ENCODE measurements at places on chromosomes 13 and 19.

DNA sequence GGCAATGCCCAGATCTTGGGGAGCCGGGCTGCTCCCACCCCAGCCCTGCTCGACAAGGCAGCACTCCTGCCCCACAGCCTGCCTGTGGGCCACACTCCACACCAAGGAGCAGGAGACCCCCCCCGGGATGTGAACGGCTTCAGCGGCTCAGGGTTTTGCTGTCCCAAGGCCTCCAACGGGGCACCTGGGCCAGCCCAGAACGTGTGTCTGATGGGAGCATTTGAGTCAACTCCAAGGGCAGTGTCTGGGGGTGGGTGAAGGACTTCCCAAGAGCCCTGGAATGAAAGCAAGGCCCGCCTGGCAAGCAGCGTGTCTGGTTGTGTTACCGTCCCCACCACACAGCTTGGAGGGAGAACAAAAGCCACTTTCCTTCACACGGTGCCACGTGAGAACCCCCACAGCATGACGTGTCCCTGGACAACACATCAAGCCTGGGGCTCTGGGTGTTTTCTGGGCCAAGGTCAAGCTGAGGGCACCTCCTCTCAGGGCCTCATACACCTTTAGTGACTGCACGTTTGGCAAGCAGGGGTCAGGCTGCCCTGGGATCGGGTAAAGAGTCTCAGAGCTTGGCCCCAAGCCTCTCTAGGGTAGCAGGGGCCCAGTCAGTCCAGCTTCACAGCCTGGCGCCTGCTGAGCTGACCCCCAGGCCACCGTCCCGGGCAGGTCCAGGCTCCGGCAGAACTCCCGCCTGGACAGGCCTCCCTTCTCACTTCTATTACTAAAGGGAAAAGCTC lies 6.0 kb downstream of the C13orf46 start:
- no peak for DNase-seq

- no peak for DNase-seq
These were observed 3.0 kb downstream of the GADD45GIP1 start for GRCh38 chr19:12953799-12954611.

DNA sequence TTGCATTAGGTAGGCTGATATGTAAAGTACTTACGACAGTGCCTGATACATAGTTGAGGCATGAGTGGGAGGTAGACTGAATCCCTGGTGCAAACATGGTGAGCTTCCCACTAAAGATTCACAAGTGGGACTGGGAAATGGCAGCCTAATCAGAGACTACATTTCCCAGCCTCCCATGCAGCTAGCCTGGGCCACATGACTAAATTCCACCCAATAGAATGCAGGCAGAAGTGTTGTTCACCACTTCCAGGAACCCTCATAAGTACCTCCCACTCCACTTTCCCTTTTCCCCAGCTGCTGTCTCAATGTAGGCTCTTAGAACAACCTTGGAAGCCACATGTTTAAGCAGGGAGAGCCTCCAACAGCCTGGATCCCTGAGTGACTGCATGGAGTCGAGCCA lies 104.9 kb downstream of the CACNA1A start:
- peak; percentile 23 for DNase-seq

DNA sequence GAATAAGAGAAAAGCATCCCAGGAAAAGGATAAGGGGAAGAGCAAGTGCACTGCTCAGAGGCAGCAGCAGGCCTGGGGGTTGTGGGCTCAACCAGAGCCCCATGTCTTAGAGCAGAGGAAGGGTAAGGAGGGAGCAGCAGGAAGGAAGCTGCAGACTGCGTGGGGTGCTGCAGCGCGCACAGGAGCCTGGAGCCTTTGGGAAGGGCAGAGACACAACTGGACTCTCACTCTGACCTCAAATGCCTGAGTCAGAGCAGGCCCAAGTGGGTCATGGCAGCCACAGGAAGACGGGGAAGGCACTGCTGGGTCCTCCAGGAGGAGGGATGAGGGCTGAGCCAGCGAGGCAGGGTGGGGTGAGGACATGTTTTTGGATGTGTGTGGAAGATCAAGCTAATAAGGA lies 31.6 kb downstream of the SIGLEC7 start:
- no peak for DNase-seq

DNA sequence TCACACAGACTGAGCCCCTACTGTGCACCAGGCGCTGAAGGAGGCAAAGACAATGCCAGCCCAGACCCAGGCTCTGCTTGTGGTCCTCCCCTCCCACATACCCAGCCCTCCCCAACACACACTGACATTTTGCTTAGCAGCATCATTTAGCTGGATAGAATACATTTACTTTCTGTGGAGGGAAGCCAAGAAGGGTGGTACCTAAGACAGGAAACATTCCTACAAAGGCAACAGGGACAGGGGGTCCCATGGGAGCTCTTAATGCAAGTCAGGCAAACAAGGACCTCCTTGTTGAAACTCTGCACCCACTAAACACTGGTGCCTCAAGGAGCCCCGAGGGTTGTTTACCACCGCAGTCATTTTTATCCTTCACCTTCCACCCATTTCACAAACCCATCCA lies 77.0 kb upstream of the ZNF507 start:
- no peak for DNase-seq

DNA sequence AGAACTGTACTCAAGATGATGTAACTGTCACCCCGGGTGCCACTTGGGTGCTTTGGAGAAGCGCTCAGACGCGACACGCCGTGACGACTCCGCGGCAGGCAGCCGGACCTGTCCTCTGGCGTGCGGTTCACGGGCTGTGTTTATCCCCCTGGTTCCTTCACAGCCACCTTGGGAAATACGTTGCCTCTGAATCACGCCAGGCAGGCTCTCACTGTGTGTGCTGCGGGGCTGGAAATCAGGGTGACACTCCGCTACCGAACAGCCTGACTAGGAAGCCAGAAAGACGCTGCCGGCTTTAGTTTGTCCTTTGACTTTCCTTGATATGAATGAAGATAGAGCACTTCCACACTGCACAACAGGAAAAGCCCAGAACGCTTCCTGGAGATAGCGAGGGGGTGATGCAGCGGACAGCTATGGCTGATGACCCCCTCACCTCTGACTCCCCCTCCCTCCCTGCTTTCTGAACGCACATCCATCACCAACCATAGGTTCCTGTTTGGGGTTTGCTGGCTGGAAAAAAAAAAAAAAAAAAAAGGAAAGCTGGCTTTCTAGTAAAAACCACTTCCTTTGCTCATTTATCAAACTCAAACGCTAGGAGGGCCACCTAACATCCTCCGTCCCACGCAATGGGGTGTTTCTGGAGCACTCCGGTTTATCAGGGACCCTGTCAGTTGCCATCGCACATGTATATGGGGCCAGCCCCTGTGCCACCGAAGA lies 3.7 kb upstream of the GP6 start:
- peak; percentile 95 for DNase-seq

- no peak for DNase-seq
These were observed 13.0 kb downstream of the MYCBP2 start for GRCh38 chr13:77313923-77314322.

GRCh38 chr13:63948045-63948444 lies 2532.4 kb upstream of the PCDH20 start:
- no peak for DNase-seq

- peak; percentile 88 for DNase-seq
These were observed 750 bp upstream of the GPR108 start for GRCh38 chr19:6737873-6738786.

GRCh38 chr19:51201712-51202111 lies 23.2 kb upstream of the CD33 start:
- DNase-seq = no peak

DNA sequence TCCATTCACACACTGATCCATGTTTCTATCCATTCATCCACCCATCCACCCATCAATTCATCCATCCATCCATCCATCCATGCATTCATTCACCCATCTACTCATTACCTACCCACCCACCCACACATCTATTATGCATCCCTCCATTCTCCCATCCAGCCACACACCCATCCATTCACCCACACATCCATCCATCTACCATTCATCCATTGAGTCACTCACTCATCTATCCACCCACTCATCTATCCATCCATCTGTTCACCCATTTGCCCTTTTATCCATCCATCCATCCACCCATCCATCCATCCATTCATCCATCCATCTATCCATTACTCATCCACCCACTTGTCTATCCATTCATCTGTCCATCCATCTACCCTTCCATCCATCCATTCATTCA lies 30.1 kb downstream of the CELF5 start:
- DNase-seq = no peak

DNA sequence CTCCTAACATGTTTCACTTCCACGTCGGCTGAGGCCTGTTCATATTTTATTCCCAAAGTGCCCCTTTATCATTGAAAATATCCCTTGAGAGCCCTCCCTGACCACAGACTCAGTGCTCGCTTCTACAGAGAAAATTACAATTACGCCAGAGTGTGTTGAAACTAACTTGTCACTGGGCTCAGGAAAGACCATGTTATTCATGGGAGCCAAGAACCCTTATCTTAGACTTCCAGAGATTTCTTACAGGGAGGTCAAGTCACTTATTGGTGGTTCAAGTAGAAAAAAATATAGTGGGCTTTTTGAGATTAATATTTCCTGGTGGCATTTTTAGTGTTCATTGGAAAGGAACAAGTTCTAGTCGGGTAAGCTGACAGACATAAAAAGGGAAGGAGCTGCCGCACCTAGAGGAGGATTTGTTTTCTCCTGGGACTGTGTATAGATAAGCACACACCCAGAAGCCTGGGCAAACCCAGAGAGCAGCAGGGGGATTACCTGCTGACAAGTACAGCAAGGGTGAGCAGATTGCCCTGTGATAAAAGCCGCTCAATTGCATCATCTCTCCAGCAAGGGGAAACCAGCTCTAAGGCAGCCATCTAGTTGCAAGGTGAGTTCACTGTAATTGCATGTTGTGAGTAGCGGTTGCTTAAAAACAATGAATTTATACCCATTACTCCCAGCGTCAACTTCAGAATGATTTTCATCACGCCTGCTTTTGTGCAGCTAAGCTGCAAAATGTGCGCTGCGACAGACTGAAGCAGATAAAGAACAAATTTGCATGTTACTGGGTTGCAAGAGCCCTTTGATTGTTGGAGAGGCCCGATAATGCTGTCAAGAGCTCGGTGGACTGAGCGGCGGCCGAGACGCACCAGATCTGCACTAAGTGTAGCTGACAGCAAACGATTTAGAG lies 46.2 kb downstream of the DCT start:
- DNase-seq = peak; percentile 29

DNA sequence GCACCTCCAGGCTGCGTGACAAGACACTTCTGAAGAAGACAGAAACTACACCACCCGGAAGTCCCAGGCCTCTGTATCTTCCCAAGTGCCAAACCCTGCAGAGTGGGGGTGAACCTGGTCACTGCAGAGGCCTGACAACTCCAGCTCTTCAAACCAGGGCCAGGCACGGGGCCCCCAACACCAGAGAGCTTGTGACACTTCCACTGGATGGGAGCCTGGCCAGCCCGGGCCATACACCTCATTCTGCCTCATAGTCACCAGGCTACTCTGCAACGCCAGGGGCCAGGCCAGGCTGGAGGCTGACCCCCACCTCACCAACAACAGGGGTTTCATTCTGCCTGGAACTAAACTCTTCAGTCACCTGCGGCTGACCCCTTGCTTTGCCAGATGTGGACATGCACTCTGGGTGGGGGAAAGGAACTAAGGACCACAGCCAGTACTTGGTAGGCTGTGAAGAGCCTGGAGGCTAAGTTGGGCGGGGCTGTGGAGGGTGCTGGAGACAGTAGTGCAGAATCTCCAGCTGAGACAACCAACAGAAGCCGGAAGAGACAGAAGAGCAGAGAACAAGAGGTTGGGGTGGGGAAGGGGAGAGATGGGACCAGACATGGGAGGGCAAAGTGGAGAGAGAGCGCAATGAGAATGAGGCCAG lies 23.0 kb downstream of the TUBA3C start:
- DNase-seq = no peak

GRCh38 chr19:31962561-31962996 lies 382.8 kb upstream of the ZNF507 start:
- DNase-seq = no peak

- peak; percentile 56 for DNase-seq
These were observed 396 bp downstream of the RTN2 start for GRCh38 chr19:45496349-45496953.

DNA sequence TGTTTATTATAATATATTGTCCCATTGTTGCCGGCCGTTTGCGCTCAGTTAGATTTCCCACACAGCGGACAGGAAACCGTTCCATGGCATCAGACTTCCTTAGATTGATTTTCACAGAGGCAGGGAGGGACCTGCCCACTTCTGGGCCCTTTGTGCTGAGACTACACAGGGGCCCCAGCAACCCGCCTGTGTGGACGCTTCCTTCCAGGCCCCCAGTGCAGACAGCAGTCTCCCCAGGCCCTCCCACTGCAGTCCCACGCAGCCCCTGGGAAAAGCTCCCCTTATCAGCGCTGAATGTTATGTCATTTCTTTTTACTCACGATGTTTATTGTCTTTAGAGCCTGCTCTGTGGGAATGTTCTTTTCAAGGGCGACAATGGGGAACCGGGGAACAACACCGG lies 351.7 kb upstream of the ARGLU1 start:
- DNase-seq = peak; percentile 79

DNA sequence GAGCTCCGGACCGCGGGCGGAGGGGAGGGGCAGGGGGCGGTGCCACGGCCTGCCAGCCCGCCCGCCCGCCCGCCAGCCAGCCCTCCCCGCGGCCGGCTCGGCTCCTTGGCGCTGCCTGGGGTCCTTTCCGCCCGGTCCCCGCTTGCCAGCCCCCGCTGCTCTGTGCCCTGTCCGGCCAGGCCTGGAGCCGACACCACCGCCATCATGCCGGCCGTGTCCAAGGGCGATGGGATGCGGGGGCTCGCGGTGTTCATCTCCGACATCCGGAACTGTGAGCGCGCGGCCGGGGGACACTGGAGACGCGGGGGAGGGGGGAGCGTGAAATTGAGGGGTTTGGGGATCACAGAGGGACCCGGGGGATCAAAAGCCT lies at the start of gene AP2A1:
Gene AP2A1 (plus strand): TSS at position 72 of the 370 bp plus-strand sequence. CDS start 133 bp downstream, at position 205.
- no peak for DNase-seq

- no peak for DNase-seq
These were observed 621.1 kb upstream of the KLHL1 start for GRCh38 chr13:70729369-70729768.

DNA sequence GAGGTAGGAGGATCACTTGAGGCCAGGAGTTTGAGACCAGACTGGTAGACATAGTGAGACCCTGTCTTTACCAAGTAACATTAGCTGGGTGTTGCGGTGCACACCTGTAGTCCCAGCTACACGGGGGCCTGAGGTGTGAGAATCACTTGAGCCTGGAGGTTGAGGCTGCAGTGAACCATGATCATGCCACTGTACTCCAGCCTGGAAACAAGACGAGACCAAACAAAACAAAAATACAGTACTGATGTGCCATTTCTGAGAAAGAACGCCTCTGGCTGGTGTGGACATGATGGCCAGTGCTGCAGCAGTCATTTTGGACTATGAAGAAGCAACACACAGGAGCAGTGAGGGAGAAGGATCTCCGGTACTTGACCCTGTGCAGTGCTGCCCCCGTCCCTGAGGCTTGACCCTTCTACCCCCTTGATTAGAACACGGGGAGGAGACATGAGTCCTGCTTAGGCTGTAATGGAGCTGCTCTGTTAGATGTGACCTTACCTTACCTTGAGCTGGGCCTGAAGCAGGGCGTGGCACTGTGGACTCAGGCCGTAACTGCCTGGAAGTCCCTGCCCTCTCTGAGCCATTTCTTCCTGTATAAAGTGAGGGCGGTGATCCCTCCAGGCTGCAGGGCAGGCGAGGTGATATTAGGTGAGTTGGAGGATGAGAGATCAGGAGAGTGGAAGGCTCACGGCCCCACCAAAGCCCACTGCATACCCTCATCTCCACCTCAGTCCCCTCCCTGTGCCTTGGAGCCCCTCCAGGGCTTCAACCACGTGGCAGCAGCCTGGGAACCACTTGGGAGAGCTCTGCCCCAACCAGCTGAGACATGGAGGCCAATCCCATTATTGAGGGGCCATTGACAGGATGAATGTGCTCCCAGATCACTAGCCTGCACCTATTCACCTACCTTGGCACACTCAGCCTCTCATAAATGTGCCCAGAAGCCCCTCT lies 5.9 kb downstream of the RPL18A start:
- DNase-seq = peak; percentile 54

Measured in KBM-7 (cell line).